ENCODE measurements at places on chromosomes 3 and 15.

- DNase-seq = no peak
Observed at GRCh38 chr3:72343078-72343477, 505.2 kb downstream of the SHQ1 start.

GRCh38 chr15:24956111-24956838 lies 1.5 kb downstream of the SNRPN start:
- peak; percentile 58 for DNase-seq

- DNase-seq = no peak
Observed at GRCh38 chr15:55255714-55256113, 33.9 kb downstream of the RAB27A start.

GRCh38 chr15:27871078-27871901 lies 227.8 kb downstream of the OCA2 start:
- DNase-seq = no peak

DNA sequence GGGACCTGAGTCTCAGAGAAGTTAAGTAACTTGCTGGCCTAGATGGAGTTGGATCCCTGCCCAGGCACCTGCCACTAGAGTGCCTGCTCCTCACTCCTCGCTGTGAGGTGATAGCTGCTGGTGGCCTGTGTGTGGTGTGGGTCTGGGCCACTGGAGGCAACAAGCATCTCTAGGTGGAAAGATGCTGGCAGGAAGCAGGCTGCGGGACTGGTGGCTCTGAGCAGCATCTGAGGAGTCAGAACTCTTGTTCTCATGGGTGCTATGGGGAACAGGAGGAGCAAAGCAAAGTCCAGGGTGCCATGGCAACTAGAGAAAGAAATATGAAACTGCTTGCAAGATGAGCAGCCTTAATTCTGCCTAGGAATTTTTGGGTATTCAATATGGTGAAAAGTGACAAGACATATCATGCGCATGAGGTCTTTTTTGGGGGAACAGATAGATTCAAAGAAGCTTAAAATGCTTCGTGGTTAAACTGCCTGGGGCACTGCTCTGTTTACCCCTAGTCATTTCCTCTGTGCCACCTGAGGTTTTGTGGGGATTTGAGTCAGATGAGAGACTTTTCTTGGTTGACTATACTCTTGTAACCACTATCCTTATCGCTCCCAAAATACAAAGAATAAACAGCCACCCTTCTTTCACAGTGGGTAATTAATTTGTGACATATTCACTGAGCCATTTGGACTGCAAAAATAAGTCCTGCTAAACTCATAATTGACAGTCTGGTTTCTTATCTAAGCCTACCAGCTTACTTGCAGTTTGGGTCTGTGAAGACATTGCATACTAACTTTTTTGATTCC lies 50.3 kb downstream of the MED12L start:
- DNase-seq = no peak

DNA sequence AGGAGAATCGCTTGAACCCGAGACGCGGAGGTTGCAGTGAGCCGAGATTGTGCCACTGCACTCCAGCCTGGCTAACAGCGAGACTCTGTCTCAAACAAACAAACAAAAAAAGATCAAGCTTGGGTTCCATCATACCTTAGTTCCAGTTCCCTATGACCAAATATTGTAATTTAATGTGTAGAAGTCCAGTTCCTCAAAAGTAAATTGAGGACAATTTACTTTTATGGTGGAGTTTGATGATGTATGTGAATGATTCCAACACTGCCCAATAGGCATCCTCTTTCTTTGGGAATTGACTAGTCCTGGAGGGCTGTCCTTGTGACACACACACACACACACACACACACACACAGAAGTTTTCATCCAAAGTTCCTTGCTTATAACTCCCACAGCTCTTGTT lies 2.8 kb upstream of the PKM start:
- DNase-seq = no peak

DNA sequence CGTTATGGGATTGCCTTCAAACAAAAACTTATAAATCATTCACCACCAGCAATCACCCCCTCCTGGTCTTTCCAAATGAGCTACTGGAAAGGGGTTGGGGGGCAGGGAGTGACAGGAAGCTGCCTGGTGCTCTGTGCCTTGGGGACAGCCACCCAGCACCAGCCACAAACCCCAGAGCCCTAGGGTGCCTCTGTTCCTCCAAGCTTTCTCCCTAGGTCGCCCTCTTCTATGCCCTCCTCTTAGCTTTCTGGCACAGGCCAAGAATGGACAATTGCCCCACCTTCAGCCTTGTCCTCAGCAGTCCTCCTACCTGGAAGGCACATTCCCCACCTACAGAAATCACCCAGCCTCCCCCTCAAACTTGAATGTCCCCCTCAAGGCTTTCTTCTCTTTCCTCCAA lies 3.3 kb downstream of the OXTR start:
- no peak for DNase-seq

- no peak for DNase-seq
Observed at GRCh38 chr15:44705986-44706385, 5.1 kb downstream of the PATL2 start.

GRCh38 chr3:159667261-159667660 lies 321.4 kb upstream of the IL12A start:
- DNase-seq = no peak

GRCh38 chr3:134085034-134085775 lies 55.5 kb upstream of the SLCO2A1 start:
- DNase-seq = no peak

DNA sequence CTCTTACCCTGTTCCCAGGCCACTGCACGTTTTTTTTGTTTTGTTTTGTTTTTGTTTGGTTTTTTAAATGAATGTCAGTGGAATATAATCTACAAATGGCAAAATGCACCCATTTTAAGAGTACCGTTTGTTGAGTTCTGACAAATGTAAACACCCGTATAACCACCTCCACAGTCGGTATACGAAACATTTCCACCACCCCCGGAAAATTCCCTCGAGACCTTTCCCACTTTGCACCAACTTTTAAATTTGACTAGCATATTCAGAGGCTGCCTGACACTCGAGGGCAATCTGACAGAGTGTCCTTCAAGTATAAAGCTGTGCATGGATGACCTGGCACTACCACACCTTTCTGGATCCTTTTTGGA lies 613 bp upstream of the ARHGEF3 start:
- DNase-seq = no peak

DNA sequence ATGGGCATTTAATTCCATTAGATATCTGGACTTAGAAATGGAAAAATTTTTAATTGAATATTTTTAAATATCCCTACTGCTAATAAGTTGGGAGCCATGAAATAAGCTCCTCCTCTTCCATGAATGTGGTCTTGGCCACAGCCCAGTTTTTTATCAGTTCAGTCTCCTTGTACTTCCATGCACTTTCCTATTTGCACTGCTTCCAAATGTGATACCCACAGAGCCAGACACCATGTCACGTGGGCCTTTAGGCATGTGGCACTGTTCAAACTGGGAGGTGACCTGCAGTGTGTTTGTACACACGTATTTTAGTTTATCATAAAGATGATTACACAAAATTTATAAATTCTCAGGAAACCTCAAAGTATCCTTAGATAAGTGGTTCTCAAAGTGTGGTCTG lies 80.1 kb upstream of the DGKG start:
- no peak for DNase-seq

GRCh38 chr3:123688241-123688747 lies 103.4 kb upstream of the HACD2 start:
- DNase-seq = no peak

GRCh38 chr3:173553635-173554280 lies 156.2 kb downstream of the NLGN1 start:
- no peak for DNase-seq

DNA sequence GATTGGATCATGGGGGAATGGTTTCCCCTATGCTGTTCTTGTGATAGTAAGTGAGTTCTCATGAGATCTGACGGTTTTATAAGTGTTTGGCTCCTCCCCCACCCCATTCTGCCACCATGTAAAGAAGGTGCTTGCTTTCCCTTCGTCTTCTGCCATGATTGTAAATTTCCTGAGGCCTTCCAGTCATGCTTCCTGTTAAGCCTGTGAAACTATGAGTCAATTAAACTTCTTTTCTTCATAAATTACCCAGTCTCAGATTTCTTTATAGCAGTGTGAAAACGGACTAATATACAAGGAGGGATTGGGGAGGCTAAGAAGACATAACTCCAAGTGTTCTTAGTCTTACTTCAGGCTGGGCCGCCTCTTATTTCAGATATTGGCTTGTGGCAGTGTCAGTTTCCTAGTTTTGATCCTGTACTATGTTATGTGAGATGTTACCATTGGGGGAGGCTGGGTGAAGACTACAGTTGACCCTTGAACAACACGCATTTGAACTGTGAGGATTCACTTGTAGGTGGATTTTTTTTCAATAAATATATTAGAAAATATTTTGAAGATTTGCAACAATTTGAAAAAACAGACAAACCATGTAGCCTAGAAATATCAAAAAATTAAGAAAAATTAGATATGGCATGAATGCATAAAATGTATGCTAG lies 44.9 kb downstream of the NMD3 start:
- no peak for DNase-seq

DNA sequence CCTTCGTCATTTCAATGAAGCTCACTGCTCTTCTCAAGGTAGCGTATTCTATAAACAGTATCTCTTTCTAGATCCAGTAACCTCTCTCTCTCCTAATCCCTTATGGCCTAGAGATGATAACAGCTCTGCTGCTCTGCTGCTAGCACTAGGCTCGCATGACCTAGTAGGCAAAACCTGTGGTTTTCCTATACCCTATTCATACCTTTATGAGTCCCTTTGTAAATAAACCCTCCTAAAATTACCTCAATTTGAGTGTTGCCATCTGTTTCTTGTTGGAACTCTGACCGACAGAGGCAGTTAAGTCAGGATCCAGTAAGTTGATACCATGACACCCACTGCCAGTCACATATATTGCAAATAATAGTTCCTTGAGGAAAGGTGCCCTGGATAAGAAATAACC lies 7.3 kb downstream of the CCDC14 start:
- DNase-seq = no peak
